ENCODE measurements at places on chromosomes 16 and 17. TPM values are rescaled to one million over a fixed set of nuclear protein-coding genes. Genes with fewer than 3 reads are reported as not detected.

DNA sequence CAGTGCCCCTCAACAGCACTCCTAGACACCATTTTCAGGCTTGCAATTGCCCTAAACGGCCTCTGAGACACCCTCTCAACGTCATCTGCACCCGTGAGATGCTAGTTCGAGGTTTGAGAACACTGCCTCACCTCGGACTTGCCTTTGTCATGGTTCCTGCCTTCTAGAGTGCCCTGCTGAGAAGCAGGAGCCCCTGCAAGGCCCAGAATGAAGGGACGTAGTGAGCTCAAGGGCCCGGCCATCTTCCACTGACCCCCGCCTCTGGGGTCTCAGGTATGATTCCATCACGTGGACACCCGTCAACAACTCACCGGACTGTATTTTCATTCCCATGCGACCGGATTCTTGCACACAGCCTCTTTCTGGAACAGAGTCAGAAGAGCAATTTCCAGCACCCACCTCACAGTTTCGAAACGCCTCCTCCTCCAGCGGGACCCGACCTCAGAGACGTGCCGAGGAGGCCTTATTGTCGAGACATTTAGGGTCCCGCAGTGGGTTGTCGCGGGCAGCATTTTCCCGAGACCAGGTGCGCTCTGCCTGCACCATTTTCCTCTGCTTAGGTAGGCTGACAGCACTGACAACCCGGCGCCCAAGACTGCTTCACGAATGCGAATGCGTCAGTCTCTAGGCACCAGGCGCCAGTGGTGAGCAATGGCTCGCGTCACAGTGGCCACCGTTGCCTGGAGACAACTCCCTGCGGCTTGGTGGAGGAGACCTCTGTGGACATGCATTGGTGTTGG lies 999.9 kb downstream of the KCNJ18 start:
- DNase-seq = no peak

DNA sequence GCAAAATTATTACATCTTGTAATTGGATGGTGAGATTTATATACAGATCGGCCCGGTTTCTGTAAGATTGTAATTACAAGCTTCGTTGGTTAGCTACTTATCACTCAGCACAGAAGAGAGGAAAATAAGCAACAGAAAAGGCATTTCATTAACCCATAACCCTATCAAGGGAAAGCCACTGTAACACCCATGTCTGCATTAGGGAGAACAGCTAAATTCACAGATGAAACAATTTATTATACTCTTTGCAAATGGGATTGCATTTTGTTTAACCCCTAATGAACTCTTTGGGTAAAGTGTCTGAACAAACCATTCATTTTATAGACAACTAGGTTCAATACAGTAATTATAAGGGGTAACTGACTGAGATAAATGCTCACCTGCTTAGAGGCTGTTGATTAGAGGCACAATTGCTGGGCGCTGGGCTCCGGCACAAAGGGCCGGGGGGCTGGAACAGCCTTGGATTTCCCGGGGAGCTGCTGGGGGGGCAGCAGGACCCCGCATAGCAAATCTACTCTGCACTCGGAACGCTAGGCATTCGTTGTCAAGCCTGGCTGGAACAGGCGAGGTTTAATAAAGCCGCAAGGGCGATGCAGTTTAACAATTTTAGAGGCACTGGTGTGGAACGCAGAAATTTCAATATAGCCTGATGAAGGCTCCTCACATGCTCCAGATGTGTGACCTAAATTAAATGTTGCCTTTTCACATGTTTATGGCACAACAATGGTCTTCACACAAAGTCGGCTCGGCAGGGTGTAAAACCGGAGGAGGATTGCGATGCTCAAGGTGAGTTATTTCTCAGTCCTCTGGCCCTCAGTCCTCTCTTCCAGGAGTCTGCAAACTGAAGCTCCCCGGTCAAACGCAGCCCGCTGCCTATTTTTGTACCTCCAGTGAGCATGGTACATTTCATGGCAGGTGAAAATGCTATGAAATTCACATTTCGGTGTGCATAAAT lies 134.0 kb upstream of the IRX6 start:
- DNase-seq = no peak

DNA sequence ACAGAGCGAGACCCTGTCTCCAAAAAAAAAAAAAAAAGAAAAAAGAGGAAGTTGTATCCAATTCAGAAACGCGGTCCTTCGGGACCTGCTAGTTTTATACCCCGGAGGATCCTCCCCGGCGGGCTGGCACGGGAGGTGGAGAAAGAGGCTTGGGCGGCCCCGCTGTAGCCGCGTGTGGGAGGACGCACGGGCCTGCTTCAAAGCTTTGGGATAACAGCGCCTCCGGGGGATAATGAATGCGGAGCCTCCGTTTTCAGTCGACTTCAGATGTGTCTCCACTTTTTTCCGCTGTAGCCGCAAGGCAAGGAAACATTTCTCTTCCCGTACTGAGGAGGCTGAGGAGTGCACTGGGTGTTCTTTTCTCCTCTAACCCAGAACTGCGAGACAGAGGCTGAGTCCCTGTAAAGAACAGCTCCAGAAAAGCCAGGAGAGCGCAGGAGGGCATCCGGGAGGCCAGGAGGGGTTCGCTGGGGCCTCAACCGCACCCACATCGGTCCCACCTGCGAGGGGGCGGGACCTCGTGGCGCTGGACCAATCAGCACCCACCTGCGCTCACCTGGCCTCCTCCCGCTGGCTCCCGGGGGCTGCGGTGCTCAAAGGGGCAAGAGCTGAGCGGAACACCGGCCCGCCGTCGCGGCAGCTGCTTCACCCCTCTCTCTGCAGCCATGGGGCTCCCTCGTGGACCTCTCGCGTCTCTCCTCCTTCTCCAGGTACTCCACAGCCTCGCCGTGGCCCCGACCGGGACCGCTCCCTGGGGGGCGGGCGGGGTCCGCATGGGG lies at the start of gene CDH3:
Gene CDH3 (plus strand): TSS at position 596 of the 779 bp plus-strand sequence. CDS start 70 bp downstream, at position 666.
- DNase-seq = no peak

GRCh38 chr16:1299012-1299867 lies 10.2 kb upstream of the UBE2I start:
- DNase-seq = no peak

GRCh38 chr17:77783991-77784820 lies 174.3 kb upstream of the TNRC6C start:
- peak; percentile 66 for DNase-seq

DNA sequence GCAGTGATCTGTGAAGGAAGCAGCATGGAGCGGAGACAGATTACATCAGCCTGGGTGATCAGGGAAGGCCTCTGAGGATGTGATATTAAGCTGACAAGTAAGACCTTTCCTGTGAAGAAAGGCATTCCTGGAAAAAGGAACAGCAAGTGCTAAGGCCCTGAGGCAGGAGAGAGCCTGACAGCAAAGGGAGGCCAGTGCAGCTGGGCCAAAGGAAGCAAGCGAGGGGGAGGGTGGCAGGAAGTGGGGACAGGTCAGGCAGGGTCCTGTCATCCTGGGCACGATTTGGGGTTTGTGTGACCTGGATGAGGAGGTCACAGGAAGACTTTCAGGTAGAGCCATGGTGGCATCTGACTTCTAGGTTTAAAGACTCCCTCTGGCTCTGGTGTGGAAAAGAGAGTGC lies 12.3 kb downstream of the CPNE2 start:
- DNase-seq = no peak

DNA sequence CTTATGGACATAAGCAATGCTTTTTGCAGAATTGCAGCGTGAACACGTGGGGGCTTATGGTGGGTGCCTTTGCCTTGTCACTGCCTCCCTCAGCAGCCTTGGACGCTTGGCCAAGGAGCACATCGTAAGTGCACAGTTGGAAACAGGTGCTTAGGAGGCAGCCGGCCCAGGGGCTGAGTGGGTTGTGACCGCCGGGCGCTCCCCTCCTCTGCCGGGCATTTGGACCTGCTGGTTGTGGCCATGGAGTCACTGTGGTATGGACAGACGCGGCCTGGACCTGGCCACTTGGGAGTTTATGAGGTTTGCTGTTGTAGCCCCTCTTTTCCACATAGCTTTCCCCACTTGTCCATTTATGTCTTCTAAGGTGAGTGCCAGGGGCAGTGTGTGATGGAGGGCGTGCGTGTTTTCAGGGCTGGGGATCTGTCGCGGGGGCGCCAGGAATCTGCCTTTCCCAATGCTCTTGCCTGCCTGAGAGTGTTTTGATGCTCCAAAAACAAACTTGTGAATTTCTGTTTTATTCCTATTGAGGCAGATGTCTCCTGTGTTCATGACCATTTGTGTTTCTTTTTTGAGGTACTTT lies 49.2 kb downstream of the PDPK1 start:
- no peak for DNase-seq

DNA sequence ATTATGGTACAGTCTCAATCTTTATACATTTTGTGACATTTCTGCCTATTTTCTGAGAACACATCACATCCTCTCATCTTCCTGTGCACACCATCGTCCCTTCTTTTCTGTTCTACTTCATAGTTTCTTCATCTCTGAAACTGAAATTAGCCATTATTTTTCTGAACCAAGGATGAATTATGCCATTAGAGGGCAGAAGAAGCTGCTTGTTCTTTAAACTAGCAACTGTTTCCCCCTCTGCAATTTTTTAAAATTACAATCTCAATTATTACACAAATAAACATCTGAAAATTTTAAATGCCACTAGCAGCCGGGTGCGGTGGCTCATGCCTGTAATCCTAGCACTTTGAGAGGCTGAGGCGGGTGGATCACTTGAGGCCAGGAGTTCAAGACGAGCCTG lies 41.3 kb downstream of the RBBP6 start:
- DNase-seq = no peak

GRCh38 chr17:81221842-81222619 lies 734 bp downstream of the CEP131 start:
- DNase-seq = no peak

GRCh38 chr16:67269766-67270165 lies 9.6 kb upstream of the PLEKHG4 start:
- no peak for DNase-seq

GRCh38 chr17:28159004-28159403 lies 116.5 kb downstream of the NLK start:
- DNase-seq = no peak

GRCh38 chr17:45722161-45722560 lies 62.0 kb upstream of the CRHR1 start:
- no peak for DNase-seq

DNA sequence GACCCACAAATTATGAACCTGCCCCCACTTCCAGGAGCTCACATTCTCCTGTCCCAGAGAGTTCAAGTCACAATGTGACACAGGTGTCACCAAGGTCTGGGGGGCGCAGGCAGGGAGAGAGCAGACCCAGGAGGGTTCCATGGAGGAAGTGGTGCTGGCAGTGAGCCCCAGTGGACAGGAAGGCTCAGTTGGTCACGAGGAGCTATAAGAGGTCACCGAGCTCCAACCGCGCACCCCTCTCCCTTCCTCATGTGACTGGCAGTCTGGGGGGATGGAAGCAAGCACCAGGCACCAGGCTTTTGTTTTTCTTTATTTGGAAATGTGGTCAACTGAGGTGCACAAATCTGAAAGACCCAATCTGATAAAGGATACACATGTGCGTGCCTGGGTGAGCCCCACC lies 2.5 kb downstream of the ITGAD start:
- DNase-seq = no peak

DNA sequence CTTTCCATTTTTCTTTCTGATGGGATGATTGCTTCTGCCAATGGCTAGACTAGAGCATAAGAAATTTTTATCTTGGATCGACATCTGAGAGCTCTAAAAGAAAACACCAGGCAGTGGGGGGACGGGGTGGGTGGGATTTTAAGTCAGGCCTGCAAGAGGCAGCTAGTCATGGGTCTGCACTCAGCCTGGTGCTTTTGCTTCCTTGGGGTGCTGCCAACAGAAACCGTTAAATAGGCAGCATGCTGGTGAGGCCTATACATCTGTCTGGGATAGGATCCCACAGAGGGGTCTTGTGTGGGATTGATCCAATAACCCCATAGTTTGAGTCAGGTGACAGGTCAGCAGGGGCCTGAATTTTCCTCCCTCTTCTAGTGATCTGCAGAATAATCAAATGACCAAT lies 26.9 kb downstream of the ZNRF1 start:
- no peak for DNase-seq

The CORO1A gene
- 1,809 TPM for total RNA-seq

The FUS gene
- 552 TPM for total RNA-seq

The ZMYND15 gene
- not detected for total RNA-seq

The SMARCD2 gene
- total RNA-seq = 133 TPM

The ARL5C gene
- not detected for total RNA-seq

Data from activated CD4-positive, alpha-beta T cell treated with anti-CD3 and anti-CD28 coated beads, Interleukin-2, amount 10 ng/mL, durations not matched to agents 7 days and 5 days (primary cell).